ENCODE measurements at places on chromosomes 1 and 21.
A peak's percentile ranks its signal among the peaks of the same experiment; 100 is the strongest.

GRCh38 chr21:25244735-25245134 is 362.5 kb downstream of the MRPL39 start:
- DNase-seq, result no peak

DNA sequence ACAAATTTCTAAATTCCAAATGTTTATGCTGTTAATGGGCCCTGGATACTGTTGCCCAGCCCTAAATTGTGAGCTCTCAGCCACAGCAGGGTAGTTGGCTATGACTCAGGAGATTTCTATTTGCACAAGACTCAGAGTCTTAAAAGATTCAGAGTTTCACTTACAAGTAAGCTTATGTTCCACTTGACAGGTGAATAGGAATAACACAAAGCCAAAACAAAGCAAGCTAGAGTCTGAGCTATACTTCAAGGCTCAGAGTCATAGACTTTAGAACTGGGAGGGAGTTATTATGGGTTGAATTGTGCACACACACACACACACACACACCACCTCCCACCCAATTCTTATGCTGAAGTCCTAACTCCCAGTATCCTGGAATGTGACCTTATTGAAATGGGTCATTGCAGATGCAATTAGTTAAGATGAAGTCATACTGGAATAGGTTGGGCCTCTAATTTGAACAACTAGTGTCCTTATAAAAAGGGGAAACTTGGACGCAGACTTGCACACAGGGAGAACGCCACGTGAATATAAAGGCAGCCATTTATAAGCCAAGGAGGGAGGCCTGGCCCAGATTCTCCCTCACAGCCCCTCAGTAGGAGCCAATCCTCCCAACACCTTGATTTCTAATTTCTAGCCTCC is 30.2 kb downstream of the PRDX6 start:
- no peak for DNase-seq

DNA sequence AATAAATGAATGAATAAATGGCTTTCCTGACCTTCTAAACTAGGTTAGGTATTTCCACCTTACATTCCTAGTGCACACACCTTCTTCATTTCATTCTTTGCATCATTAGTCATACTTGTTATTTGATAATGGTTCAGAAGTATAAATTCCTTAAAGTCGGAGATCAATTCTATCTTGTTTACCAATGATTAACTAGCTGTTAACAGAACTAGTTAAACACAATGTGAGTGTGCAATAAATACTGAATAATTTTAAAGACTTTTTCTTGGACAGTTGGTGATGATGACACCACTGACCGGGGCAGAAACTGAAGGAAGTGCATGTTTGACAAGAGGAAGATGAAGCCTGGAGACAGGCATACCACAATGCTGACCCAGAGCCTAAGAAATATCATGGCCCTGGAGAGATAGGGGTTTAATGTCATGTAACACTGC is 207.1 kb upstream of the DEPDC1 start:
- DNase-seq, result no peak

- DNase-seq, result no peak
Observed at GRCh38 chr1:200281201-200281835, 128.5 kb downstream of the ZNF281 start.

DNA sequence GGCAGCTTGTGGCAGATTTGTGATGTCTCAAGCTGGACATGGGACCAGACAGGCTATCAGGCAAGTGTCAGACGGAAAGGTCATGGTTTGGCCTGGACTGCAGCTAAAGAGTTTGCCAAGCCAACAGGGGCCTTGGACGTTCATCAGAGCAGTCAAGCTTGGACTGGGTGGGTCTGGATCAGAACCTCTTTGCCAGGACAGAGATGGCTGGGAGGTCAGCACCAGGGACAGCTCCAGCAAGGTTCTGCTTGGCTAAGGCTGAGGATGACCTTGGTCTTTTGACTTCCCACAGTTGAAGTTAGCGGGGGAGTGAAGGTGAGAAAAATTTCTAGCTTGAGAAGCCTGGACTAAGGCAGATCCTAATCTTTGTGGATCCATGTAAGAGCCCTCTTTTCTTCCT is 68.1 kb downstream of the GRIK3 start:
- DNase-seq, result peak; percentile 27

DNA sequence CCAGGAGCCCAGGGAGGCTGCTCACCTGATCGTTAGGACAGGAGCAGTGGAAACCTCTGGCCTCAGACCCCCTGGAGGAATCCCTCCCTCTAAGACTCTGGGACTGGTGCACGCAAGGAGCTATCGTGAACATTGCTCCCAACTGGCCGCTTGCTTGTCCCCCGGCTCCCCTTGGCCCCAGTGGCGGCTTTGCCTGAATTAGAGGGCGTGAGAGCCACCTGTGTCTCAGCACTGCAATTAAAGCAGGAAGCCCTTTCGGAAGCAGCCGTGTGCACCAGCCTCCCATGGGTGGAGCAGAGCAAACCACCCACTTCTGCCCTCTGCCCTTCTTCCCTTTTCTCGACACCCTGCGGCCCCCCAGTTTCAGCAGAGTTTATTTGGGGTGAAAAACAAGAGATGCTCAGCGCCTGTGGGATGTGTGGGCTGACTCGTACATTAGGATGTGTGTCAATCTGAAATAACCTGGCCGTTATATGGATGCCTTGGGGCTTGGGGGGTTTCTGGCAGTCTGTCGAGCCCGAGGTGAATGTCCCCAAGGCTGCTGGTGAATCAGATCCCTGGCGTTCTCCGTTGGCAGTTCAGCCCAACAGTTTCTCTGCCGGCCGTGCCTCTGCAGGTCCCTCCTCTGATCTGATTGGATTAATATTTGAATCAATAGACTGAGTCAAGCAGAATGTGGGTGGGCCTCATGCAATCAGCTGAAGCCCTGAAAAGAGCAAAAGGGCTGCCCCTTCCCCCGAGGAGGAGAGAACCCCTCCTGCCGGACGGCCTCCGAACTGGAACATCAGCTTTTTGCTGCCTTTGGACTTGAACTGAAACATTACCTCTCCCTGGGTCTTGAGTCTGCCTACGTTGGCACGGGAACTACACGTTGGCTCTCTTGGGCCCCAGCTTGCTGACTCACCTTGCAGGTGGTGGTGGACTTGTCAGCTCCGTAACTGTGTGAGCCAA is 7.3 kb upstream of the UMODL1 start:
- DNase-seq, result peak; percentile 87

Data from NB4 (cell line).